ENCODE measurements at places on chromosomes 7 and 10. TPM values are rescaled to one million over a fixed set of nuclear protein-coding genes. Genes with fewer than 3 reads are reported as not detected.

- no peaks in the 10 kb centered on the region for H3K4me1 ChIP-seq
- H3K27me3 ChIP-seq: no peaks in the 10 kb centered on the region
- no peak for DNase-seq
- no peaks in the 10 kb centered on the region for H3K36me3 ChIP-seq
Measured at GRCh38 chr10:61397175-61397986, 55.8 kb downstream of the TMEM26 start.

DNA sequence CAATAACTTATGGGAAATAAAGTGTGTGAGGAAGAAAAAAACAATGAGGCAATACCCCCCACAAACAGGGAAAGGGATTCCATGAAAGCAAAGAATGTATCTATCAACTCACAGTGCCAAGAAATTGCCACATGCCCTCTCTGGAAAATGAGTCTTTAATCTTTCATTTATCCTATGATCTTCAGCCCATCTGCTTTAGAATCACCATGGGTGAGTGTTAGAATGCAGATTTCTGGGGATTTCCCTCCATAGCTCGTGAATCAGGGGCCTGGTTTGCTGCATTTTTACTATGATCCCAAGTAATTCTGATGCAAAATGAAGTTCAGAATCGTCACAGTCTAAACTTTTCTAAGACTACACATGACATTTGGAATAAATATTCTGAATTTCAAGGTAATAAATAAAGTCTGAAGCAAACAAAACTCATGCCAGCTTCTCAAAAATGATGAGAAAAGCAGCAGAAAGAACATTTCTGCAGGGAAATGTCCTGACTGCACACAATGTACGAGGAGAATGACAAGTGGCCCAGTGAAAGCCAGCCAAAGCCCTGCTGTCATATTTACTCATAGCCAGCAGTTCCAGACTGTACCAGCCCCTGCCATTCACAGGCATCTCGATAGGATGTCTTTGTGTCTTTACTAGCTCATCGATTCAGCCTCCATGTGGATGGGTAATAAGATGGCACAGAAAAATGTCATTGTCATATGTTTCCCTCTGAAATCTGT is 167.1 kb downstream of the ELMO1 start:
- H3K27ac ChIP-seq: no peak overlapping the region
- H3K27me3 ChIP-seq: no peaks in the 10 kb centered on the region
- no peak for DNase-seq
- peaks cover 7% of the 10 kb centered on the region for H3K4me1 ChIP-seq

DNA sequence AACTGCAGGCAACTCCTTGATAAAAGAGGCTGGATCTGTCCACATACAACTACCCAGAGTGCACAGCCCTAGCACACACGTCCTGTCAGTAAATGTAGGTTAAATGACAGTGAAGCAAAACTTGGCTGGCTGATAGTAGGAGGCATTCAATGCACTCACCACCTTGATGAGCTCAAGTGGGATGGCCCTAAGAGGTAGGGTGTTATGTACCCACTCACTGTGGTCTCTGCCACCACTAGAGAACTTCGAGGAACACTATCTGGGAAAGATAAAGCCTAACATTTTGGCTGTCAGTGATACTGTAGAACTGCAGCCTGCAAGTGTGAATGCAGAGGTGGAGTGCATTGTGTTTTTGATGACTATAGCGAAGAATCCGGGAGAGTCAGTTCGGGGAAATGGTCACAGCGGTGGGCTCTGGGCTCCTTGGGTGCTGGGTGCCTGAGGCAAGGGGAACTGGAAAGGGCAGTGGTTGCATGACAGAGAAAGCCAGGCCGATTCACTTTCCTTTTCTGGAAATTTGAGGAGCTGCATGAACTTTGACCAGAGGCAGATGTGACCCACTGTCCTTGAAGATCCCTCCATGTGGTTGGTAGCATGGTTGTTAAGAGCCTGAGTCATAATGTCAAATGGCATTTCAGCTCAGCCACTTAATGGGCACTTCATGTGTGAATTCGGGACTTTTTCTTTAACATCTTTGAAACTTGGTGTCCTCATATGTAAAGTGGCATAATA is 93.1 kb upstream of the ZPBP start:
- H3K4me1 ChIP-seq: no peaks in the 10 kb centered on the region
- H3K27ac ChIP-seq: no peak overlapping the region
- H3K27me3 ChIP-seq: no peaks in the 10 kb centered on the region
- no peaks in the 10 kb centered on the region for H3K36me3 ChIP-seq

DNA sequence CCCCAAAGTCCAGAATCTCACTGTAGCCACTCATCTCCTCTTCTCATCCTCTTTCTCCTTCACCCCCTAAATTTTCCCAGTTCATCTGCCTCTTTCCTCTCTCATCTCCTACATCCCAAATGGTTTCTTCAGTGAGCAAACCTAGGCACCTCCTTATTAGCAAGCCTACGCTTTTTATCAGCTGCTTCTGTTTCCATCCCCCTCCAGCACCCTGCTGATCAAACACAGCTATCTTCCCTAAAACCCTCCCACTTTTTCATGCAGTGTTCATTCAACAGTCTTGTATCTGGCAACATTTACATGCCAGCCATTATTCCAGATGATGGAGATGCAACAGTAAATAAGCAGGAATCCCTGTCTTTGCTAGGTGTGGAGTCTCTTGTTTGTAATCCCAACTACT is 3.3 kb upstream of the ABRAXAS2 start:
- no peaks in the 10 kb centered on the region for H3K36me3 ChIP-seq
- DNase-seq: no peak

DNA sequence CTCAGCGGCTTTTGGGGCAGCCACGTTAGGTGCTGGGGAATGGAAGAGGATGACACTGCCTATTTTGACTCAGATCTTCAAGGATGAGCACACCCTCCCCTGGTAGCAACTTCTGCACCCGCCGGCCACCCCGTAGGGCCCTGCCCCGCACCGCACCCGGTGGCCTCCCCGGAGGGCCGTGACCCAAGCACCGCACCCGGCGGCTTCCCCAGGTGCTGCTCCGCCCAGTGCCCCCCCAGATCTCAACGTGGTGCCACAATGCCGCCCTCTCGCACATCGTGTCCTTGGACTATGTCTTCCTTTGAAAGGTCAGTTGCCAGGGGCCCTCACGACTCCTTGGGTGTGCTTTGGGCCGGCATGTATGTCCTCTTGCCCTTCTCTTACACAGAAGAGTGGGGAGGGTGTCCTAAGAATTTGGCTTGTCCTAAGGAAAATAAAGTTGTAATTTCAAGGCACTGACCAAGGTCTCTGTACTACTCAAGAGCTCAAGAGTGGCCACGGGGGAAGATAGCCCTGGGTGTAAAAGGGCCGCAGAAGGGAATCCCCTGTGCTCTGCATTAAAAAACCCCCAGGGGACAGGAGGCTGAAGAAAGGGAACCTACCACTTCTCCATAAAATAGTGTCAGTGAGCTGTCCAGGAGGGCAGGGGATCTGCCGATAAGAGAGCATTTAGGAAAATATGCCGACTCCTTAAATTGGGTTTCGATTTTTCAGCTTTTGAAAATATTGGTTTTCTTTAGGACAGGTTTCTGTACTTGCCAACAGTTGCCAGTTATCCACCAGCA is 1.6 kb upstream of the LANCL2 start:
- DNase-seq: no peak
- H3K4me1 ChIP-seq: peaks cover 6% of the 10 kb centered on the region
- no peaks in the 10 kb centered on the region for H3K27me3 ChIP-seq
- no peak overlapping the region for H3K27ac ChIP-seq
- no peaks in the 10 kb centered on the region for H3K36me3 ChIP-seq

GRCh38 chr7:115227473-115228235 is 305.8 kb downstream of the MDFIC start:
- no peak overlapping the region for H3K4me3 ChIP-seq
- no peaks in the 10 kb centered on the region for H3K36me3 ChIP-seq
- H3K27ac ChIP-seq: no peak overlapping the region
- peaks cover 100% of the 10 kb centered on the region for H3K27me3 ChIP-seq
- DNase-seq: no peak
- peaks cover 12% of the 10 kb centered on the region for H3K4me1 ChIP-seq

- no peaks in the 10 kb centered on the region for H3K36me3 ChIP-seq
- no peaks in the 10 kb centered on the region for H3K27me3 ChIP-seq
- H3K4me1 ChIP-seq: no peaks in the 10 kb centered on the region
- no peak overlapping the region for H3K4me3 ChIP-seq
- H3K27ac ChIP-seq: no peak overlapping the region
Measured at GRCh38 chr10:5387169-5387568, 17.5 kb downstream of the TUBAL3 start.

DNA sequence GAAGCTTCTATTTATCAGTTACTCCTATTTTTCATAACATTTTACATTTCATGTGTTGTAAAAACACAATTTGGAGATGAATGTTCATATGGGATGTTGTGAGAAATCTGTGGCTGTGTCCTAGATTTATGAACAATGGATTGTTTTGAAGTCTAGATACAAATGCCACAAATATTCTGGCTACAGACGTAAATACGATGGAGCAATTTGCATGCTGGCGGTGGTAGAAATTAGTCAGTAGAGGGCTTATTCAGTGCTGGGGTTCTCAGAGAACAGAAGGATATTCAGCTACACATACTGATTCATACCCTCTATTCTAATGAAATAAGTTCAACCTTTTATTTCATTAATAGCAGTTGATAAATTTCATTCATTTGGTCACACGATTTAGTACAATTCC is 48.8 kb downstream of the PLPP4 start:
- no peak overlapping the region for H3K4me3 ChIP-seq
- peaks cover 10% of the 10 kb centered on the region for H3K4me1 ChIP-seq
- no peak for DNase-seq

- no peak overlapping the region for H3K27ac ChIP-seq
- H3K4me3 ChIP-seq: no peak overlapping the region
- H3K36me3 ChIP-seq: no peaks in the 10 kb centered on the region
- H3K4me1 ChIP-seq: peaks cover 13% of the 10 kb centered on the region
Measured at GRCh38 chr7:69696054-69696591, 97.8 kb downstream of the AUTS2 start.

- H3K36me3 ChIP-seq: no peaks in the 10 kb centered on the region
- no peak overlapping the region for H3K4me3 ChIP-seq
- H3K27me3 ChIP-seq: no peaks in the 10 kb centered on the region
- peaks cover 10% of the 10 kb centered on the region for H3K4me1 ChIP-seq
- no peak for DNase-seq
Measured at GRCh38 chr7:50349963-50350944, 45.7 kb downstream of the IKZF1 start.

GRCh38 chr7:129501760-129502707 is at the start of gene SMKR1:
Gene SMKR1, plus strand, starts transcription at chr7:129502531. Its CDS starts 294 bp downstream, at chr7:129502825.
- H3K36me3 ChIP-seq: no peaks in the 10 kb centered on the region
- H3K4me1 ChIP-seq: no peaks in the 10 kb centered on the region
- H3K4me3 ChIP-seq: peak within 1 kb of the TSS; percentile 60

GRCh38 chr10:44382981-44383748 is 1.7 kb downstream of the CXCL12 start:
- peaks cover 61% of the 10 kb centered on the region for H3K27me3 ChIP-seq
- H3K27ac ChIP-seq: no peak overlapping the region
- peak overlapping the region; percentile 52 for H3K4me3 ChIP-seq
- peak; percentile 45 for DNase-seq
- peaks cover 48% of the 10 kb centered on the region for H3K4me1 ChIP-seq

- DNase-seq: no peak
- no peak overlapping the region for H3K4me3 ChIP-seq
- no peak overlapping the region for H3K27ac ChIP-seq
- H3K27me3 ChIP-seq: no peaks in the 10 kb centered on the region
Measured at GRCh38 chr7:19061331-19061730, 56.1 kb downstream of the TWIST1 start.

Gene MAT1A
- total RNA-seq: not detected

Gene ASZ1
- total RNA-seq: not detected

Gene C10orf143
- total RNA-seq: 1.6 TPM
